ENCODE measurements at places on chromosomes 7 and 10.

GRCh38 chr7:91089382-91089963 is 174.8 kb upstream of the FZD1 start:
- peak; percentile 40 for DNase-seq

DNA sequence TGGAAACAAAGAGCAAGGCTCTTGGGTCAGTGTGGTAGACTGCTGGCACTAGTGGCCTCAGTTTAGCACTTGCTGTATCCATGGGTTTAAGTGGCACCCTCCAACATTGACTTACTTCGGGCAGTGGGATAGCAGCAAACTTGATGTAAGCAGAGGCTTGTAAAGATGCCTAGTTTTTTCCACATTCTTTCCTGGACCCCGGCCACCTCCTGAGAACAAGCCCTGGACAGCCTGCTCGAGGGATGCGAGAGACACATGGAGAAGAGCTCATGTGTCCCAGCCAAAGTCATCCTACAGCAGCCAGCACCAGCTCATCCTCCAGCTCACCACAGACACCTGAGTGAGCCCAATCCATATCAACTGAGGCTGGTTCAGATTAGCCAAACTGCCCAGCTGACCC is 142.7 kb upstream of the PCBD1 start:
- no peak for DNase-seq

DNA sequence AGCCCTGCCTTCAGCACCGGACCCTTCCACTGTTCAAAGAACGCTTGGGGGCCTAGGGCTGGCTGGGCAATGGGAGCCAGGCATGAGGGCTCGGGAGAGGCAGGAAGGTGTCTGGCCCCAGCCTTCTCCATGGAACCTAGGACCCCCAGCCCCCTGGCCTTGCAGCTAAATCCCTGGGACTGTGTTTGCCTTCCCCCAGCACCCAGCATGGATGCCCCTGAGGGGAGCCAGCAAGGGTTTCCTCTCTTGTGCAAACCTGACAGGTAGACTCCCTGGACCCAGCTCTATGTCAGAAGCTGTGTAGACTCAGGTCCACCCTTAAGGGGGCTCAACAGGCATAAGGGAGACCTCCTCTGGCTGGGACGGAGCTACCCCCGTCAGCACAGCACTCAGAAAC is 288.0 kb downstream of the GRID1 start:
- no peak for DNase-seq

- DNase-seq, result no peak
Measured at GRCh38 chr10:84522612-84523462, 194.4 kb downstream of the CCSER2 start.
